Fibroblast of pulmonary artery (primary cell): ENCODE measurements at places on chromosomes 6 and 20.

DNA sequence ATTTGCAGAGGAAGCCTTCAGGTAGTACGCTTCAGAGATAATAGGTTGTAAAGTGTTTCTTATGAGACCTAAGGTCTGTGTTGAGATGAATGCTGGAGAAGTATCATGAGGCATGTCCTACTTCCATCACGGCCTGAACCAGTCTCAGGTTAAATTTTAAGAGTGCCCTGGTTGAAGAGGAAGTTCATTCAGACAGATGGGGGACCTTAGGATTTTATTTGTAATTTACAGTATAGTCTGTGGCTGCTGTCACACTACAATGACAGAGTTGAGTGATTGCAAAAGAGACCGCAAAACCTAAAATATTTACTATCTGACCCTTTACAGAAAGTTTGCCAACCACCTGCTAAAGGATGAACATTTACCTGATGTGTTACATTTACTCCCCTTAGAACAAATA is 70.9 kb downstream of the UST start:
- no peak for DNase-seq

- no peak for DNase-seq
Measured at GRCh38 chr6:90251295-90251992, 45.2 kb downstream of the BACH2 start.

- DNase-seq, result peak; percentile 91
Measured at GRCh38 chr6:111589366-111589765, 16.3 kb downstream of the TRAF3IP2 start.

- DNase-seq, result no peak
Measured at GRCh38 chr20:36686504-36686903, 40.5 kb upstream of the SLA2 start.

GRCh38 chr6:30481211-30481964 is 7.9 kb upstream of the HLA-E start:
- no peak for DNase-seq

- DNase-seq, result no peak
Measured at GRCh38 chr6:168619560-168620314, 178.8 kb downstream of the SMOC2 start.

- no peak for DNase-seq
Measured at GRCh38 chr6:121526282-121526681, 90.8 kb downstream of the GJA1 start.

- DNase-seq, result peak; percentile 65
Measured at GRCh38 chr6:160534050-160534696, 129.9 kb downstream of the LPA start.

- DNase-seq, result peak; percentile 73
Measured at GRCh38 chr6:30844118-30844535, 40.2 kb upstream of the DDR1 start.

DNA sequence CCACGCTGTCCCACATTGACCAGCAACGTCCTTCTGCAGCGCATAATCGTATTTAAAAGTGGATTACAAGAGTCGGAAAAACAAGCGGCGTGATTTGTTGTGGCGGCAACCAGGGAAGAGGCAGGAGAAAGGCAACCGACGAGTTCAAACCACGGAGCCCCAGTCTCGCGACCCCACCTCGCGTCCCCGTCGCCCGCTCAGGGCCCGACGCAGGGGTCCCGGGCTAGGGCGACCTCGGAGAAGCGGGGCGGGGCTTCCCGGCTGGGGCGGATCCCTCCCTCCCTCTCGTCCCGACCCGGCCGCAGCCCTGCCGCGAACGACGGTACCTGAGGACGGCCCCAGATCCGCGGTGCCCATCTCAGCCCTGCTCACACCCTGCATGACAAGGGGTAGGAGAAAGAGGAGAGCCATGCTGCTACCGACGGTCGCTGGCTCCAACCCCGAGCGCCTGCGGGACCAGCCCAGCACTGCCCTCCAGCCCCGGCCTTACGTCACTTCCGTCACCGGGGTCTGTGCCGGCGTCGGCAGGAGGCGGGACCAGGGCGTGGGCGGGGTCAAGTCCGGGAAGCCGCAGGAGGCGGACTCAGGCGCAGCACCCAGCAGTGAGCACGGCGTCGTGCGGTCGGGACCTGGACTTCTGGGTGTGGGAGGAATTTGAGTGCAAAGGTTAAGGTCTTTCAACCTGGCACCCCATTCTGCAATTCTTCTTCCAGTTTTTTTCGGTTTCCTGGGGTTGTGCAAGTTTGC is at the start of gene IFNGR1:
TSS of gene IFNGR1 (minus strand) at position 469 of the 747 bp plus-strand sequence. CDS start at position 411, 58 bp downstream.
- DNase-seq, result peak; percentile 96

DNA sequence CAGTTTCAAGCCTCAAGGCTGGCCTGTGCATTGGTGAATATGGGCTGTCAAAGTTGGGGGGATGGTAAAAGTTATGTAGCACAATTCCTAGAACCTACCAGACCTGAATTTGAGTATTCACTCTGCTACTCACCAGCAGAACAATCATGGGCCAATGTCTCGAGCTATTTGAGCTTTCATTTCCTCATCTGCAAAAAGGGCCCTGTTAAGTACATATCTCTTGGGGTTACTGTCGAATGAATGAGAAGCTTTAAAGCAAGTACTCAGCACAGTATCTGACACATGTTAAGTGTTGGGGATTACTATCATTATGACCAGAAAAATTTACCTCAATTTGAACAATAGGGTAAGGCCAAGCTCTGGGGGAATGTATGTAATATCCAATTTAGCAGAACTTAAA is 13.5 kb upstream of the ENPP4 start:
- no peak for DNase-seq

DNA sequence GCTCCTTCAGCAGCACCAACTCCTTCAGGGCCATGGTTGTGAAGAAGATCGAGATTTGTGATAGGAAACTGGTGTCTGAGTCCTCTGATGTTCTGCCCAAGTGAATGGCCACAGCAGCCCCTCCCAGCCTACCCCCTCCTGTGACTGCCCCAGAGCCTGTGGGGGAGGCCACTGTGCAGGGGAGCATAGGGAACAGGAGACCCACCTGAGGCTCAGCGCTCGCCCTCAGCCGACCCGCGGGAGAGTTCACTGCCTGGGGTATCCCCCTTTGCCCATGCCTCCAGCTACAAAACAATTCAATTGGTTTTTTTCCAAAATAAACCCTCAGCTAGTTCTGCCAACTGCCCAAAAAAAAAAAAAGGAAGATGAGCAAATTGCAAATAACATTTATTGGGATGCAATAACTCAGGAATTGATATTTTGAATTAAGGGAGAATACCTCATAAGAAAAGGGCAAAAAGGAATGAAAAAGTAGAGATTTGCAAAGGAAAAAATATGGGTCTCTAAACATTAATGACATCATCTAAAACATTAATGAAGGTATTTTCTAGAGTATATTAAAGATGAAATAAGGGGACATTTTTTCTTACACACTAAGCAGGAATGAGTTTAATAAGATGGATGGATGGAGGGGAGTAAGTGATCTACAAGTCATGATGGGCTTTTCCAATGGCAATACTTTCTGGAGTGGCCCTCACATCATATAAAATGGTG is 46.1 kb downstream of the KIAA0319 start:
- no peak for DNase-seq

DNA sequence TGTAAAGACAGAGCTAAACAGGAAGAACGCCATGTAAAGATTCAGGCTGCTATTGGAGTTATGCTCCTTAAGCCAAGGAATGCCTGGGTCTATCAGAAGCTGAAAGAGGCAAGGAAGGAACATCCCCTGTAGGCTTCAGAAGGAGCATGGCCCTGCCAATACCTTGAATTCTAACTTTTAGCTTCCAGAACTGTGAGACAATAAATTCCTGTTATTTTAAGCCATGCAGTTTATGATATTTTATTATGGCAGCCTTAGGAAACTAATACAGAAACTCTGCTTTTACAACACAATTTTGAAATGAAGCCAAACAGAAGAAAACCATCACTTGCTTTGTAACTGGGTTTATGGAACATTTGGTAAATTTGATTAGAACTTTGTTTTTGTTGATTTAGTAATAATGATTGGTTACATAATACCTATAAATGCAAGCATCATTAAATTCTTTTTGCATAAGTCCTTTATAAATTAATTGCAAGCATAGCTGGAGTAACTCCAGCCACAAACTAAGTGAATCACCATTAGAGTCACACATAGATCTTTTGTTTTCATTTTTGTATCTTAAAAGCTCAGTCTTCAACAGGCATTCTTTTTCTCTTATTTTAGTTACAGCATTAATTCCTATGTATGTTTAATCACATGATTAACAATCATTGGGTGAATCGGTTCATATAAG is 33.5 kb upstream of the TSPYL1 start:
- DNase-seq, result no peak

DNA sequence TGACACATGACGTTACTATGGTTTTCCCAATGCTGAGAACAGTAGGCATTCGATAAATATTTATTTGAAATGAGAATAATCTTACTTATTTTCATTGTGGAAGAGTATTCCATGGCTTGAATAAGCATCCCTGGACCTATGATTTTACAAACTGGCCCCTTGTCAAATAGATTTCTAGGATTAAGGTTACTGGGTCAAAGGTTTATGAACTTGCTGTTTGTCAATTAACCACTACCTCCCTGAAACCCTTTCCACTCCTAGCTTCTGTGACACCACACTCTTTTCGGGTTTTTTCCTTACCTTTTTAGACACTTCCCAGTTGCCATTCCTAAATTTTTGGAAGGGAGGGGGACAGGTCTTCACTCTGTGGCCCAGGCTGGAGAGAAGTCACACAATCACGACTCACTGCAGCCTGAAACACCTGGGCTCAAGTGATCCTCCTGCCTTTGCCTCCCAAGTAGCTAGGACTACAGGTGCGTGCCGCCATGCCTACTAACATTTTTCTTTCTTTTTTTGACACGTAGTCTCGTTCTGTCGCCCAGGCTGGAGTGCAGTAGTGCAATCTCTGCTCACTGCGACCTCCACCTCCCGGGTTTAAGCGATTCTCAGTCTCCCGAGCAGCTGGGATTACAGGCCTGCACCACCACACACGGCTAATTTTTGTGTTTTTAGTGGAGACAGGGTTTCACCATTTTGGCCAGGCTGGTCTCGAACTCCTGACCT is 5.1 kb upstream of the SRSF6 start:
- no peak for DNase-seq

GRCh38 chr6:161409353-161409752 is 135.5 kb upstream of the AGPAT4 start:
- DNase-seq, result no peak

- no peak for DNase-seq
Measured at GRCh38 chr6:73532293-73532692, 11.5 kb upstream of the EEF1A1 start.

DNA sequence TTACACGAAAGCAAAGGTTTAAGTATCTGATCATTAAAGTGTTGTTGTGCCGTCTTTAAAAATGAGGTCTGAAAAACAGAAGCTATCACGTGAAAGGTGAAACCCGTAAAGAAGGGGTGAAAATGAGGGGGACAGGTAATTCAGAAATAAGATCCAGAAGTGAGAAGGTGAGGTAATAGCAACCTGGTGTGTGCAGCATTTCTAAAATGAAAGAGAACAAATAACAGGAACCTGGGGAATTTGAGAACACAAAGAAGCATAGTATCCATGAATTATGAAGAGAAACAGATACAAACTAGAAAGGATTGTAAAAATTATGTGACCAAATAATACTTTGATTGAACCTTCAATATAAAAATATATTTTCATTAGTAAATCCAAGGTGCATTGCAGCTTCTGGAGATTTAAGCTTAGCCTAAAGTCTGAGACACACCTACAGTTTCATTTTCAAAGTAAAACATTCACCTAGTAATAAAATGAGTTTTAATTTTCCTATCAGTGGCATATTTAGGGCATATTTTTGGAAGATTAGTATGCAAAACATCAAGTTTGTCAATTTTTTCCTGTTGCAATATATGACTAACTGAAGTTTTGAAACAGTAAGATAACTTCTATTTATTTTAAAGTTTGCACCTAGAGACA is 1.4 kb downstream of the HEY2 start:
- no peak for DNase-seq

GRCh38 chr20:53832499-53832898 is 237.9 kb downstream of the BCAS1 start:
- no peak for DNase-seq

DNA sequence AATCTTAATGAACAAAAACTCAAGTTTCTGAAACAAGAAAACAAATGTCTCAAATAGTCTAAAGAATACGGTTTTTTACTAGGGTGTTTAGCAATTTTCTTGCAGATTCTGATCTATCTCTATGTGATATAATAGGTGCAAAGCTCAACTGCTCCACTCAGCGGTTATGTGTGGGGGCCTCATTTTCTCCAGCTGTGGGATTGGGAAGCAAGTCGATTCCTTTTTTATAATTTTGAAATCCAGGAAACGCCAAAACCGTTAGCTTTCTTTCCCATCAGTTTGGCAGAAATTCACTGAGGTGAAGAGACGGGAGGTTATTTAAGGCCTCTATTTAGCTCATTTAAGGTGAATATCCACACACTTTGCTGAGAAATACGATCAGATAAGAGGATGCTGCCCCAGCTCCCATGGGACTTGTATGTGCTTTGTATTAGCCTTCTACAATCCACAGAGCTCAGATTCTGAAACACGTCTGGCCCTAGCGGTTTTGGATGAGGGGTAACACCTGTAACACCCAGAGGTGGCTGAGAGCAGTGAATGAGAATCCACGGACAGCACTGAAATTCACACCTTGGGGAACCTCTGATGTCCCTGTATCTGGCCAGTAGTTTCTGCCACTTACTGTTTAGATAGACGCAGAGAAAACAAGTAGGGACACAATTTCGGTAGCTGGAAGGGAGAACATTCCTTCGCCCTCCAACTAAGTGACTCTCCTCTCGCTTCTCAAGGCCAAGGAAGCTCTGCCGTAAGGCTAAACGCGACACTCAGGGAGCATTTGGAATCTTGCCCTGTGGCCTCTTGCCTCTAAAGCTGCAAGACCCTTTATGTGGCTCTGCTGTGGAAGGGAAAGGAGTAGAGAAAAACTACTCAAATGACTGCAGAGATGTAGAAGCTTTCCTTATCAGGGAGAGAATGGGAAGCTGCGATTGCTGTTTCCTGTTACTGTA is 6.5 kb upstream of the BCAS4 start:
- DNase-seq, result peak; percentile 82

DNA sequence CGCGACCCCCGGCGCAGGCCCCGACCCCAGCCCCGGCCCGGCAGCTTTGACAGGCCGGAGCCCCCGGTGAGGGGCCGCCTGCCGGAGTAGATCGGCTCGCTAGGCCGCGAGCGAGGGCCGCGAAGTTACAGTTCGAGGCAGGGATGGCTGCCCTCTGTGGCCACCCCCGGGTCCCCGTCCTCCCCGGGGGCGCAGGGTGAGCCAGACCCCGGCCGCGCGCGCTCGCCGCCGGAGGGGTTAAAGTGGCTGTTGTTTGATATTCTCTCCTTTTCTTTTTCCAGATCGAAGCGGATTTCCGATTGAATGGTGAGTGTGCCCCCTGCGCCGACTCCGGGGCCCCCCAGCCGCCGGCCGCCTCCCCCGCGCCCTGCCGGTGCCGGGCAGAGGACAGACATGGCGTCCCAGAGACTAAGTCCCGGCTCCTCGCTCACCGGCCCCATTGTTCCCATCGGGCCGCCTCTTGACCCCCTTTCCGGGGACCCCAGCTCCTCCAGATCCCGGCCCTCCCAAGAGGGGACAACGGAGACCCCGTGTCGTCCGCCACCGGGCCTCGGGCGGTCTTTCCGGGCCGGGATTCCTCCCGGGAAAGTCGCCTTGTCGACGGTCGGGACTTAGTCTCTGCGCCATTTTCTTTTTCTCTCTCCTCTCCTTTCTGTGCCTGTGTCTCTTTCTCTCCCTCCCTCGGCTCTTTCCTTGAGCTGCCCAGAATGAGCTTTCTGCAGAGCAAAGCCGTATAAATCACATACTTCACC is 704 bp downstream of the TOP1 start:
- DNase-seq, result no peak

- no peak for DNase-seq
Measured at GRCh38 chr20:13222319-13222716, 1.2 kb downstream of the ISM1 start.

- DNase-seq, result no peak
Measured at GRCh38 chr6:117795234-117795633, 111.8 kb upstream of the SLC35F1 start.

- DNase-seq, result no peak
Measured at GRCh38 chr6:136317971-136318370, 28.3 kb upstream of the BCLAF1 start.
